Astrocyte of the hippocampus (primary cell): ENCODE measurements at places on chromosomes 5 and 9.
A peak's percentile ranks its signal among the peaks of the same experiment; 100 is the strongest.

DNA sequence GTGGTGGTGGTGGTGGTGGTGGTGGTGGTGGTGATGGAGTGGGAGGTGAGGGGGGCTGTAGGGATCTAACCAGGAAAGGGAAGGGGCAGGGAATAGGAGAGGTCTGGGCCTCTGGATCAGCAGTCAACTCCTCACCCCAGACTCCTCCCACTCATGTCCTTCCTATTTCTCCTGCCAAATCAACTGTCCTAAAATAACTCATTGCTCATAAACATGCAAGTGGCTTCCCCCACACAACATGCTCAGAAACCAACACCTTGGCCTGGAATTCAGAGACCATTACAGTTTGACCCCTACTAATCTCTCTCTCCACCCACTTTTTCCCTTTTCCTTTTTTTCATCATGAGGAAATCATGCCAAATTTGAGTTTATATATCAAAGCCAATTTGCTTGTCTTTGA is 8.4 kb upstream of the FSD1L start:
- DNase-seq: no peak

- peak; percentile 9 for DNase-seq
Measured at GRCh38 chr5:106481374-106481773, 1189.4 kb downstream of the EFNA5 start.

GRCh38 chr5:13814301-13814700 is 130.2 kb downstream of the DNAH5 start:
- peak; percentile 10 for DNase-seq

GRCh38 chr9:73199886-73200285 is 48.2 kb downstream of the ANXA1 start:
- DNase-seq: no peak

DNA sequence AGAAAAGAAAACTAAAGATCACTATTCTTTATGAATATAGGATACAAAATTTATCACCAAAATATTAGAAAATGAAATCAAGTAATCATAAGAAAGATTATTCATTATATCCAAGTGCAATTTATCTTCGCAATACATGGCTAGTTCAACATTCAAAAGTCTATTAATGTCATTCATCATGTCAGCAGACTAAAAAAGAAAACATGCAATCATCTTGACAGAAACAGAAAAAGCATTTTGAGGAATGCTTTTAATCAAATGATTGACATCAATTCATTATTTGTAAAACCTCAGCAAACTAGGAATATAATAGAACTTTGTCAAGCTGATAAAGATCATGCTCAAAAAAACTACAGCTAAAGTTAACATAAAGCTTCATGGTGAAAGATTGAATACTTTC is 40.7 kb downstream of the ATPSCKMT start:
- DNase-seq: no peak

DNA sequence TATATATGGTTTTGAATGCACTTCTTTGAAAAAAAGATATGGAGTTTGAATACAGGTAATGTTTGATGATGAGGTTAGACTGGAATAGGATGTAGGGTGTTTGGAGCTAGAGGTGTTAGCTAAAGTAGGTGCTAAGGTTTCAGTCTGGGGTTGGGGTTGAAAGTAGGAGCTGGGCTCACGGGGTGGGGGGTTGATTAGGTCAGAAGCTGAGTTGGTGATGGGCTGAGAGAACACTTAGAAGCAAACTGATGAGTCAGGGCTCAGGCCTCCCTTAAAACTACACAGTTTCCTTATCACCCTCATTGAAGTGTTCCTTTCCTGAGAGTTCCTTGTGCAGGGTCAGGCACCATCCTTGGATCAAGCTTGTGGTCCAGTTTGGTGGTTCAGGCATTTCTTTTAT is 308.8 kb upstream of the ADAMTS16 start:
- no peak for DNase-seq

DNA sequence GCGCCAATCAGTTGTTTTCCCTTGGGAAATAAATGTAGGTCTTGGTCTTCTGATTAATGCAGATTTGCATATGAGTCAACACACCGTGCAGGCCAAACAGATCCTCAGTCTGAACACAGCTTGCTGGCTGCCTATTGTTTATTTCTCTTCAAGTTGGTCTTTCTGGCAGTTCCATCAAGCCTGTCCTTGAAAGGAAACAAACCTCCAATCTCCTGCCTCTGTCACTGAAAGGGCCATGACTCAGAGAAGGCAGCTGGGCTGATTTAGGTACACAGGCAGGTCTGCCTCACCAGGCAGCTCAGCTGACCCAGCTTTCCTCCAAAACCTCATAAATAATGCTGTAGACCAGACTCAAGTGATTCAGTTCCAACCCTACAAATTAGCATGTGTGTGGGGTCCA is 175.9 kb downstream of the MAN2A1 start:
- DNase-seq: peak; percentile 97

DNA sequence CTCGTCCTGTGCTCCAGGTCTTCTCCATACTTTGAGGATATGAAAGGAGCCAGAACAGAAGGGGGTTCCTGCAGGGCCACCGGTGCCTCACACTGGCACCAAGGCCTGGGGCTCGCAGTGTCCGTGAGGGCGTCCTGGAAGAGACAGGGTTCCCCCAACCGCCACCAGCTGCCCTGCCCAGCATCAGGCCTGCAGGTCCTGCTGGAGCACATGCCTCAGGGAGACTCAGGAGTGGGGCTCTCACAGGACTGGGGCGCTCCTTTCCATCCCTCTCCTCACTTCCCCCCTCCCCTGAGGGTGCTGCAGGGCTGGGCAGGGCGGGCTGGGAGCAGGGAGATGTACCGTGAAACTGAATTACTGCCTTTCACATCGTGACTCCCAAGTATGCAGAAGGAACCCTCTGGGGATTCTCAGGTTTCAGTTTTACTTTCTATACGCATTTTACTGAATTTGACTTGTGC is 31.7 kb downstream of the CEP72 start:
- no peak for DNase-seq

DNA sequence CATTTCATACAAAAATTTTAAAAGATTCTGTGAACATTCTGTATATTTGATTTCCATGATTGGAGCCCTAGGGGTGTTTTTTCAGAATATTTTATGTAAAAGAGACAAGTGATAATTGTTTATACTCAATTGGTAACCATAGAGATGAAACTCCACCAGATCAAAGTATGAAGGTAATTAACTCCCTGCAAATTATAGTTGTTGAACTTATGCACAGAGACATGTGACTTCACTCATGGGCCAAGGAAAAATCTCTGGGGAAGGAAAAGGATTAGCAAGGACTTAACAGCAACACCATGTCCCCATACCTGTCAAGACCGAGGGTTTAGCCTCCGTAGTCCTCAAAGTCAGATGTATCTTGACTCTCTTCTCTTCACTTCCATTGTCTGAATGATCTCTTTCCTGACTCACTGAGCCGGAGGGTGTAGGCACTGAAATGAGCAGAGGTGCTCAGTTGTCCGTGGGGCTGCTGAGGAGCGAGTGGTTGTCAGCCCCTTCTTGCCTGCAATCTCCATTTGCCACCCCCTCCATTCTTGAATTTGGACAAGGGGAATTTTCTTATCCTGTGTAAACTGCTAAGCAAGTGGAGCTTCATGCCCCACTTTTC is 17.5 kb upstream of the CXCL14 start:
- DNase-seq: no peak

DNA sequence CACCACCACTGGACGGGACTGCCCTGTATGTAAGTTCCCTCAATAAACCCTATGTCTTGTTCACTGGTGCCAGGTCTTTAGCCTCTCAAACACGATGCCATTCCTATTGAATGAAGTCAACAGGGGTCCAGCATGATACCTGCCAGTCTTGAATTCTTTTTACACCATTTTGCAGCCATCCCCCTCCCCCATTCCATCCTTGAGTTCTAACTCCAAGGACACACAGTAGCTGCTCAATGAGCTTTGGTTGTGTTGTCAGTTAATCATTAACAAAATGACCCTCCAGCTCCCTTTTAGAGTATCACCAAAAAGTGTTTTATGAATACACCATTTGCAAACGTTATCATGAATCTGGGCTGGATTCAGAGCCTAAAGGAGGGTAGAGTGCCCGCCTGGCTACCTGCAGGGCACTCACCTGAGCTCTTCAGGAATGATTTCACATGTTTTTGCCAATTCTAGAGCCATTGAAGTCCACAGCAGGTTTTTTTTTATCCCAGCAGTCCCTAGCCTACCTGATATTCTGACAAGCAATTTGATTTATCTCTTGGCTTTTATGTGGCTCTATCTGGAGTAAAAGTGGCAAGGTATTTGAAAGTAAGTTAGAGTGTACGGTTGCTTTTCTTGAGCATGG is 271.8 kb downstream of the SMARCA2 start:
- no peak for DNase-seq

DNA sequence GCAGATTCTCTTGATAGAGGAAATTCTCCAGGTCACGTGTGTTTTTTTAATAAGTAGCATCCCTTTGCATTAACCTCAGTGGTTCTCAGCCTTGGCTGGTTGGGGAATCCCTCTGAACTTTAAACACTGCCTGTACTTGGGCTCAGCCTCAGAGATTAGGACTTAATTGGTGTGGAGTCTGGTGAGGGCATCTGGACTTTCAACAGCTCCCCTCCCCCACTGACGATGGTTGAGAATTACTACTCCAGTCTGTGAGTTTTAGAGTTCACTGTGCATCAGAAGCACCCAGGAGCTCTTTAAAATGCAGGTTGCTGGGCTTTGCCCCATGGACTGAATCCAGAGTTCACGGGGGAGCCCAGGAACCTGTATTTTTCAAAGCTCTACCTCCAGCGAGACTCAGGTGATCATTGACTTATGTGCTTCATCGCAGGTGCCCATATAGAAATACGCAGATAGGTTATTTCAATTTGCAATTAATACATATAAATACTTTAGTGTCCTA is 71.4 kb downstream of the DAPK1 start:
- DNase-seq: no peak

DNA sequence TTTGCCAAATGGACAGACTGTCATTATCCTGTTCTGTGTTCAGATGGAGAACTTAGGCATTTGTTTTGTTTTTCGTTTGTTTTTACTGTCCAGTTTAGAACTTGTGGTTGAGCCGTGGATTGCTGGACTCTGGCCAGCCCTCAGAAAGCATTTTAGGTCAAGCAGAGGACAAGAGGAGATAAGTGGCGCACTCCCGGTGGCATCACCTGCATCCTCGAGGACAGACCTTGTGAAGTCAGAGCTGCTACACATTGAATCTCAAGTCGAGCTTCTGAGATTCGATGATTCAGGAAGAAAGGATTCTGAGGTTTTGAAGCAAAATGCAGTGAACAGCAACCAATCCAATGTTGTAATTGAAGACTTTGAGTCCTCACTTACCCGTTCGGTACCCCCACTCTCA is 8.9 kb downstream of the MTRR start:
- DNase-seq: peak; percentile 55

GRCh38 chr9:83630938-83631457 is 8.1 kb downstream of the IDNK start:
- no peak for DNase-seq

- DNase-seq: no peak
Measured at GRCh38 chr5:171841984-171842776, 56.6 kb downstream of the SMIM23 start.

DNA sequence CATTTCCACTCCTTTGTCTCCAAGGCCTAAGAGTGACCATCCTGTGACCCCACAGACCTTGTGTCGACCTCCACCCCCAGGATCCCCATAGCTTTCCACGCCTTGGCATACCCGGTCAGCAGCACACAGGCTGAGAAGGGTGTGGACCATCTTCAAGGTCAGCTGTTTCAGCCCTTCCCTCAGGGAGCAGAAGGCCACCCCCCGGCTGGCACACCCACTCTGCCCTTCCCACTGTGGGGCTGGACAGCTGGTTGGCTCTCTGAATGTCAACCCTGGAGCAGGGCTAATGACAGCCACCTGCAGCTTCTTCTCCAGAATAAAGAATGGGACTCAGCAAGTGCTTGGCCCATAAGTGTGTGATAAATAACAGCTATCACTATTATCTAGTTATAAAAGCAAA is 93.1 kb downstream of the OLFM1 start:
- DNase-seq: no peak

DNA sequence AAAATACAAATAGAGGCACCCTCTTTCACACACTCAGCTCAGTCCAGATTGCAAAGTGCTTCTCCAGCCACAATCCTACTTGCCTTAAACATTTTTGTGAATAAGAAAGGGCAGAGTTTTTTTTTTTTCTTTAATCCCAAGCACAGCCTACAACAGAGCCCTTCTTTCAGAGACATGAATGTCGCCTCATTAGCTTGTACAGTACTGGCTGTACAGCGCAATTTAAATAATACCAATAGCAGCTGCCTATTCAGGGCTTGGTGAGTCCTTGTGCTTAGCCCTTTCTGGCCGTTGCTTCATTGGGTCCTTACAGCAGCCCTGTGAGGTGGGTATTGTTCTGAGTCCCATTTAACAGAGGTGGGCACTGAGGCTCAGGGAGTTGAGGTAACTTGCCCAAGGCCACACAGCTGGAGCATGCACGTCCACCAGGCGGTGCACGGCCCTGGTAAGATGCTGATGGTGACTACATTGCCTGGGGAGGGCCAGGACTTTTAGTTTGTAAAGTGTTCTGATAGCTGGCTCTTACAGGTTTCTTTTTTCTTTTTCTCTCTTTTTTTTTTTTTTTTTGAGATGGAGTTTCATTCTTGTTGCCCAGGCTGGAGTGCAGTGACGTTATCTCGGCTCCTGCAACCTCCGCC is 23.1 kb downstream of the NDST1 start:
- DNase-seq: no peak

- DNase-seq: no peak
Measured at GRCh38 chr9:131475111-131475955, 27.4 kb upstream of the POMT1 start.

DNA sequence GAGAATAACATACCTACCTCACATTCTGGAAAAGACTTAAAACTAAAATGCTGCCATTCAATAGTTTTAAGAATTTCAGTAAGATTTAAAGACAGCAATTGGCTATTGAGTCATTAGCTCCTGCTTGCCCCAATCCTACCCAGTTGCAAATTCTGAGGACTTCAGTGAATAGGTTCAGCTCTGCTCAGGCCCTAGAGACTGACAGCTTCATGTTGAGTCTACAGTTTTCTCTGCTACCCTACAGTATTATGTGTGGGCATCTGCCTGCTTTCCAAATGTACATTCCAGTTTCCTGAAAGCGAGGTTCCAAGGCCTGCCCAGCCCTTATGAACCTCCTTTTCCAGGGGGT is 61.5 kb downstream of the ARSB start:
- no peak for DNase-seq

GRCh38 chr5:112923148-112923917 is 1.3 kb upstream of the REEP5 start:
- no peak for DNase-seq

DNA sequence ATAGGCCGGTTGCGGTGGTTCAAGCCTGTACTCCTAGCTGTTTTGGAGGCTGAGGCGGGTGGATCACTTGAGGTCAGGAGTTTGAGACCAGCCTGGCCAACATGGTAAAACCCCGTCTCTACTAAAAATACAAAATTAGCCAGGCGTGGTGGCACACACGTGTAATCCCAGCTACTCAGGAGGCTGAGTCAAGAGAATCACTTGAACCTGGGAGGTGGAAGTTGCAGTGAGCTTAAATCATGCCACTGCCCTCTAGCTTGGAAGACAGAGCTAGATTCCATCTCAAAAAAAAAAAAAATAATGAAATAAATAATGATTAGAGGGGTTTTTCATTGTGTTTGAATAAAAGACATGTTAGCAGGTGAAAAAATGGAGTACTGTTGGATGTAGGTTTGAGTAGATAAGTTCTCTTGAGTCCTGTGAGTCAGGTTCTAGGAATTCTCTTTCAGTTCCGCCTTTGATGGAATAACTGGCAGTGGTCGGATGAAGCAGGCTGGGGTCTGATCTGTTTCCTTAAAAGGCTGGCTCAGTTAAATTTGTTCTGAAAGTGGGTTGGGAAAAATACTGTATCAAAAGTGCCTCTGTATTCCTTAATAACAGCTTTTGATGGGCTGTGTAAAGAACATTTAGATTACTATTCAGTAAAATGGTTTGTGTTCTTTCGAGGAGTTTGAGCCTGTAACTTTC is 73.2 kb downstream of the AOPEP start:
- DNase-seq: peak; percentile 94
